ENCODE measurements at places on chromosomes 3 and 15.

GRCh38 chr15:39934397-39935071, 619 bp downstream of the EIF2AK4 start:
- peak; percentile 44 for DNase-seq

- DNase-seq = peak; percentile 84
These were observed 114.0 kb downstream of the RFTN1 start for GRCh38 chr3:16399473-16399872.

GRCh38 chr3:32843510-32844321, 25.9 kb downstream of the TRIM71 start:
- DNase-seq = peak; percentile 97

- peak; percentile 70 for DNase-seq
These were observed 6.2 kb upstream of the TLR9 start for GRCh38 chr3:52231502-52232278.

DNA sequence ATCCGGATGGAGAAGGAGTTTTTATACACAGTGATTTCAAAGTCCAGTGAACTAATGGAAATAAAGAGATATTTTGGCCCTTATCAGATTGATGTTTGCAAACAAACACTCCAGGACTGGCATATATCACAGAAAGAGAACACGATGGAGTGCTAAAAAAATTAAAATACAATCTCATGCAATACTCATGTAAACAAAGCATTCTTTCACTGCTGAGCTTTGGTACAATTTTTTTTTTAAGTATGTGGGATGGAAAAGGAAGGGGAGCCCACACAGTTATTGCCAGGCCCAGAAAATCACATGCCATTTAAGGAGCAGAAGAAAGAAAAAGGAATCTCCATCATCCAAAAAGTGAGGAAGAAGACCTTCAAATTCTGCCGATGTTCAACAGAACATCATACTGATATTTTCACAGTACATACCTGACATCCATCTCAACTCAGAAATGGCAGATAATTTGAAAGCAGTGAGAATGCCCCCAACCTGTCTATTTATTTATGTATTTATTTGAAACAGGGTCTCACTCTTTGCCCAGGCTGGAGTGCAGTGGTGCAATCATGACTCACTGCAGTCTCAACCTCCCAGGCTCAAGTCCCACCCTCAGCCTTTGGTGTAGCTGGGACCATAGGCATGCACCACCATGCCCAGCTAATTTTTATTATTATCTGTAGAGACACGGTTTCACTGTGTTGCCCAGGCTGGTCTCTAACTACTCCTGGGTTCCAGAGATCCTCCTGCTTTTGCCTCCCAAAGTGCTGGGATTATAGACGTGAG, 107.5 kb upstream of the SLC2A2 start:
- no peak for DNase-seq

DNA sequence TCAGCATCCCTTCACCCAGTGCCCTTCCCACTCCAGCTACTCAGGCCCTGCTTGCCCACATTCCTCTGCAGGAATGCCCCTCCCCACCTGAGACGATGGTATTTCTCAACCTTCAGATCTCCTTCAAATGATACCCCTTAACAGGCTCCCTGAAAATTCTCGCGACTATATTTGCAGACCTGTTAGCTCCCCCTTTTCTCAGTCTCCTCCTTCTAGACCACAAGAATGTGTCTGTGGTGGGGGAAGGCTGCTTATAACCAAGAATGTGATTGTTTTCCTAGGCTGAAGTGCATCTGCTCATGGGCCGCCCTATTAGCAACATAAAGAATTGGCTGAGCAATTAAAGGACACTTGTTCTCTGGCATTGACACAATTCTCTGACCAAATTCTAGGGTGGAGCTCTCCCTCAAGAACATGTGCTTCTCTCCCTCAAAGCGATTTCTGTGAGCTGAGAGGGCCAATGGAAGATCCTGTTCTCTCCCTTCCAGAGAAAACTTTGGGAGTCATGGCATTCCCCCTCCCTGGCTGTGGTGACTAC, 19.1 kb upstream of the LIMD1 start:
- no peak for DNase-seq

DNA sequence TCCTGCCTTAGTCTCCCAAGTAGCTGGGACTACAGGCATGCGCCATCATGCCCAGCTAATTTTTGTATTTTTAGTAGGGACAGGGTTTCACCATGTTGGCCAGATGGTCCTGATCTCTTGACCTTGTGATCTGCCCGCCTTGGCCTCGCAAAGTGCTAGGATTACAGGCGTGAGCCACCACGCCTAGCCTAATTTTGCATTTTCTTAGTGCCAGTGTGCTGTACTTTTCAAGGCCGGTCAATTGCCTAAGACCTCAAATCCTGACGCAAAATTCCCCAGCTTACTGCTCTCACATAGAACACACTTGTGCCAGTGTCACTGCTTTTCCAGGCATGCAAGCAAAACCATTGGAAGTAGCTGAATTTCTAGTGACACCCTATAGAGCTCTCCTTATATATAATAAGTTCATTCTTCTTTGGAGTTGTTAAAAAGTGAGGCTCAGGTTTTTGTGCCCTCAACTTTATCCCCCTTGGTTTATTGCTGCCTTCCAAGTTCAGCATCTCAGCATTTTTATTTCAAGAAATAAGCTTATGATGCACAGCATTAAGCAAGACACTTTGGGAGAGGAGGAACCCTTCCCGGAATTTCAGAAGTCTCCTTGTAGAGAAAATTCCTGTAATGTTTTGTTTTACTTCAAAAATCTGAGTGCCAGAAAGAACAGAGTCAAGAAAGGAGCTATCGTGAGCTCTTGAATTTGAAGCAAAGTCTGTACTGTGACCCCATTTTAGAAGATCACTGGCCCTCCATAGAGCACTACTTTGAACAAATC, 93.2 kb downstream of the FILIP1L start:
- DNase-seq = no peak

DNA sequence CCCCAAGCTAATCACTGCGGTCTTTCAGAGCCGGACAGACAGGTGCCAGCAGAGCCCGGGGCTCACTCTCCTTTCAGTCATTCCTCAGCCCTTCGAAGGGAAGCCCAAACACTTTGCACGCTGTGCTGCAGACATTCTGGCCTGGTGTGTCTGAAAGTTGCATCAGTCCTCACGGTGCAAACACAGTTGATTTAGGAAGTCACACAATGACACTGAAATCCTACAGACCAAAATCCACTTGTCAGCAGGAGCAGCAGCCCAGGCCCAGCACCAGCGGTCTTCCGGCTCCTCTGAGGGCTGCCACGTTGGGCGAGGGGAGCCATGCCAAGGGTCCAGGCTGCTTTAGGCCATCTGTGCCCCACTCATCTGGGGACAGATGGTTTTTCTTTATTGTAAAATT, 61.6 kb downstream of the RGMA start:
- DNase-seq = no peak

DNA sequence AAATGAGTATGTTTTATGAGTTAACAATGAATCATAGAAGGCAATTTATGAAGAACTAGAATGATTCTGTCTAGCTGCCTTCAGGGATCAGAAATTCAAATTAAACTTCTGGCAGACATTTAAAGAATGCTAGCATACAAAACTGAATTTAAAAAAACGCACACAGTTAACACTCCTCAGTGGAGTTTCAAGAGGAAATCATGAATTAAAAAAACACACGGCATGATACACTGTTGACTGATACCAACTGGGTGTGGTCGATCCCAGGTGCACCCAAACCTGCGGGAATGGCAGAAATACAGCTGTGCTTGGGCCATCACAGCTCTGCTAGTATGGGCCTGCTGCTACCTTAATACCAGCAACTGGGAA, 526.0 kb downstream of the FOXP1 start:
- DNase-seq = no peak

- no peak for DNase-seq
These were observed 6.9 kb downstream of the GALNT15 start for GRCh38 chr3:16181361-16181760.

DNA sequence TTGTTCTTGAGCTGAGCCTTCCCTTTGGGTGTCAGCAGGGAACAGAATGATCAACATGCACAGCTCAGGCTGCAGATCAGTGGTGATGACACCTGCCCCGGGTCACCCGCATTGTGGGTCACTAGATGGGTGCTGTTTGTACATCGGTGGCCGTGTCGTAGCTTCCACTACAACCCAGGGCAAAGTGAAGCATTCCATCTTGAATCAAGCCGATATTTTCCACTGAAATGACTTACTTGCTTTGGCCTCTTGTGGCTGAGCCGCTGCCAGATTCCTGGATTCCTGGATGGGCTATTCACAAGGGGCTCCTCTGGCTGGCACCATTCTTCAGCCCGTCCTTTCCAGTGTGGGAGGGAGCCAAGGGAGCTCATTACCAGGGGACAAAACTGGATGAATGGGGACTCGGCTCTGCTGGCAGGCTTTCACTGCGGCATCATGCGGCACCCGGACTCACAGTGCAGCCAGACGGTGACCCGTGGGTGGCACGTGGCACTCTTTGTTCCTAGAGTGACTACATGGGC, 65.6 kb downstream of the SLCO3A1 start:
- no peak for DNase-seq

DNA sequence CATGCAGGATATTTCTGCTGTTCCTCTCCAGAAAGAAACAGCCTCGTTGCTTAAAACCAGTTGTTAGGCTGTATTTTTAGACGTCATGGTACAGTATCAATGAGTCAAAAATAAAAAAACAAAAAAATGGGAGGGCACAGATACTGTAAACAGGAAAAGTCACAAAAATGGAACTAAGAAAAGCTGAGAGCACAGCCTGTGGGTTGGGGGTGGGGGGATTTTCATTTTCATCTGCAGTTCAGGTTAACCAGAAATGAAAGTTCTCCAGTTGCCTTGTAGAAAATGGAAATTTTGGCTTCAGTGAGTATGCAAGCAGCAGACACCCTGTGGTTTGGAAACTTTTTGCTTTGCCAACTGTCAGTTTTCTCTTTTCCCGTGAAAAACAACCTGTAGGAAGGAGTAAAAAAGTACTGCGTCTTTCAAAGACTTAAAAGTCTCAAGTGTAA, 59.0 kb downstream of the FRMD4B start:
- DNase-seq = no peak

DNA sequence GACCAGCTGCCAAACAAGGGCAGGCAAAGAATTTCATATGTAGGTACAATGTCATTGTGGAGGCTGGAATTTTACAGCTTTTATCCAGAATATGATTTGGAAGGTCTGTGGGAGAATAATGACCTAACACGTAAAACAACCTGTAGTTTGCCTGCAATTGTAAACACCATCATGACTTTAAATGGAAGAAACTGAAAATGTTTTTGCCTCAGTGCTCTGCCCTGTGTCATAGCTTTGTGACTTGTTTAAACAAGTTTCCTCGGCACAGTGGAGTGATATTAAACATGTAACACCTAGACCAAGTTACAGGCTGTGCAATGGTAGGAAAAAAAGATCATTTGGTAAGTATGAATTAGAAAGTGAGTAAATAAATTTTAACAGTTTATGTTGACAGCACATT, 171.6 kb upstream of the MBNL1 start:
- DNase-seq = no peak

All from NCI-H82 (cell line).